ENCODE measurements at places on chromosomes 7 and 10. TPM values are rescaled to one million over a fixed set of nuclear protein-coding genes. Genes with fewer than 3 reads are reported as not detected.
A peak's percentile ranks its signal among the peaks of the same experiment; 100 is the strongest.

DYDC2 gene
- total RNA-seq: not detected

SLC26A3 gene
- not detected for total RNA-seq

PTN gene
- total RNA-seq: not detected

ZPBP gene
- not detected for total RNA-seq

LRMDA gene
- total RNA-seq: not detected

UPK3B gene
- total RNA-seq: 2.7 TPM

GPR22 gene
- total RNA-seq: not detected

HOXA10 gene
- total RNA-seq: not detected

GPR15LG gene
- not detected for total RNA-seq

AKR1C8 gene
- total RNA-seq: 8.5 TPM

PRKRIP1 gene
- total RNA-seq: 47.6 TPM

CYP3A5 gene
- not detected for total RNA-seq

DNA sequence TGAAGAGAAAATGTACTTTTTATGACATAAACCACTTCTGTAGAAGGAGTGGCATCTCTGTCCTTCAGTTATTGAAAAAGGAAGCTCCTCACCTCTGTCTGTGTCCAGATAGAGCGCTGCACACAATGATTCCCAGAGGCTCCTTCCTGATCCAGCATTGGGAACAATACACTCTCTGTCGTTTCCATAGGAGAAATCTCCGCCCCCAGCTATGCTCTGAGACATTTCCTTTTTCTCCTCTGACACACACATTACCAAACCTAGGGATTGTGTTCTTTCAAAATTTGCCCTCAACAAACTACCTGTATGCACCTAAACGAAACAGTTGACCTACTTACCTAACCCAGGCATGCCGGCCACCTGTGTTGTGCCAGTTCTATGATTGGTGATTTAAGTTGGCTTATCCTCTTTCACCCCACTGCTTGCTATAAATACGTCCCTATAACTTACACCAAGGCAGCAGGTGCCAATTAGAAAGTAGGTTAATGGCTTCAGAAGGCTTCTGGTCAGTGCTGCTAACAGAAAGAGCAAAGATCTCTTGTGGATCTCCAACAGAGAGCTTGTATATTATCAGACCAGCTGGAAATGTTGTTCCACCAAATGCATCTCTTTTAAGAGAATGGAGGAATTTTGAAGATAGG lies 140.1 kb upstream of the JCAD start:
- no peak for DNase-seq

DNA sequence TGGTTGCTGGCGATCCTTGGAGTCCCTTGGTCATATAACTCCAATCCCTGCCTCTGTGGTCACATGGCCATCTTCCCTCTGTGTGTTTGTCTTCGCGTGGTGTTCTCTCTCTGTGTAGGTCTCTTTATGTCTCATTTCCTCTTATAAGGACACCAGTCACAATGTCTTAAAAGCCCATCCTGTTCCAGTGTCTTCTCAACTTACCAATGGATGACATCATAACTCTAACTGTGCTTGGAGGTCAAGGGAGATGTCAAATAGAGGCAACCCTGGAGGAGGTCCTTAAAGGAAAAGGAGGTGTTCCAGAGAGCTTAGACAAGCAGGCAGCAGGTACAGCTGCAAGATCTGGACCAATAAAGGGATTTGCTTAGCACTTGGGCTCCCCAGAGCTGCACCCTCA lies 143.0 kb downstream of the BUB3 start:
- no peak for DNase-seq

GRCh38 chr10:50395271-50395670 lies 144.0 kb upstream of the ASAH2 start:
- DNase-seq: no peak

DNA sequence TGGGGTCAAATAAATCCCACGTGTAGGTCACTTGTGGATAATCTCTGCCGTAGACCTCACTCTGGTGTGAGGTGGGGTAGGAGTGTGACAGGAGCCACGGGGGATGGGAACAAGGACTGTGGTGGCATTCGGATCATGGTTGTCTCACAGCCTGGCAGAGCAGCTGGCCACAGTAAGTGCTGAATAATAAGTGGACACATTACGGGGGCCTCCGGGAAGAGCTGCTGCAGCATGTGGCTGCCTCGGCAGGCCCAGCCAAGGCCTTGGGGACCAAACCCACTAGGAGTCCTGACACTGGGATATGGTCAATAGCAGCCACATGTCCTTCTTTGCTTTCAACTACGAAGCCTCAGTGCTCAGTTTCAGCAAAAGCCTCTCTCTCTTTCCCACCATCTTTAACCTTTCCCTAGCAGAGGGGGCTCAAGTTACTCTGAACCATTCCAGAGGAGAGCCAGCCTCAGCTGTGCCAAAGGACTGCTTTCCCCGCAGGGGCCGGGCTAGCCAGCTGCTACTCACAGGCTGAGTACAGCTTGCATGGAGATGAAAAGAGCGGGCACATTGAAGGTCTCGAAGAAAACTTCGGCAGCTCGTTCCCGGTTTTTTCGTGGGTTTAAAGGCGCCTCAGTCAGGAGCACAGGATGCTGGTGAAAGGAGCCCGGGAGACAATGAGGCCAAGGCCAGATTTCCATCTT lies 17.3 kb downstream of the ACTR1A start:
- DNase-seq: no peak

GRCh38 chr7:7913504-7913903 lies 55.1 kb upstream of the GLCCI1 start:
- no peak for DNase-seq

DNA sequence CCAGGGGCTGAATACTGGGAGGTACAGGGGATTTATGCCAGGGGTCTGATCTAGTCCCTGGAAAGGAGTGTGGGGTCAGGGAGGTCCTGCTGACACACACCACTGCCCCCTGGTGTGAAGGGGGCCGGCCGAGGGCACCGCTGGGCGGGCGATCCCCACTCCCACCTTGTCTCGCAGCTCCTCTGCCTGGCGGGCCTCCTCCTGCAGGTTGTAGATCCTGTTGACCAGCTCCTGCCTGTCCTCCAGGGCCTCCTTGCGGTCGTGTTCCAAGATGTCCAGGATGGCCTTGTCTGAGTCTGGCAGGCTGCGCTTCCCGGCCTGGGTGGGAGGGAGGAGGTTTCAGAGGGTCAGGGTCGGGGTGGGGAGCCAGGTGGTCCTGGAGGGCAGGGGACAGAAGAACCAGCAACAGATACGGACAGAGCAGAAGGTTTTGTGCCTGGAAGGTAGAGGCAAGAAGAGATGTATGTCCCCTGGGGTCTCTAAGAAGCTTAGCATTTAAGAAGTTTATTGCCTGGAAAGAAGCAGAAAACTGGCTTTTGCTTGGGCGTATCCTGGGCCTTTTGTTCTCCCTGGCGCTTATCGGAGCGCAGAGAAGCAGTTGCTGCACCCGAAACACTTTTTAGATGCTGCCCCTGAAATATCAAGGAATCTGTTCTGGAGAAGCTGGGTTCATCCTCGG lies 94.5 kb upstream of the GNA12 start:
- DNase-seq: no peak

GRCh38 chr10:114550756-114551635 lies 107.1 kb downstream of the ABLIM1 start:
- no peak for DNase-seq

- no peak for DNase-seq
These were observed 43.6 kb downstream of the MKX start for GRCh38 chr10:27701938-27702537.

- no peak for DNase-seq
These were observed 12.3 kb downstream of the KLHL7 start for GRCh38 chr7:23117841-23118240.

GRCh38 chr7:148708026-148708885 lies 9.6 kb downstream of the CUL1 start:
- DNase-seq: no peak

DNA sequence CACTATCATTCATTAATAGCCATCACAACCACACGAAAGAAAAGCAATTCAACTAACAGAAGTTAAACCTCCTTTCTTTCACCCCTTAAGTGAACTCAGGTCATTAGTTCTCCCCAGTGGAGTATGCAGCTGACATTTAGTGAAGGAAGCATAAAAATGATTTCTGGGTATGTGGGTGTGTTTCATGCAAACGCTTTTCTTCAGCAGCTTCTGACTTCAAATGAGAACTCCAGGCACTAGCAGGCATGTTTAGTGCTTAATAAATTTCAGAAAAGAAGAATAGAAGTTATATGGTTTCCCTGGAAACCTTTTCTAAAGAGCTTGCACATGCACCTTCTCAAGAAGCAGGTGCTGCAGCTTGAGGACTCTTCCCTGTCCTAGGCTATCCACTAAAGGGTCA lies 62.5 kb downstream of the PIK3CG start:
- DNase-seq: no peak

GRCh38 chr7:123601530-123601929 lies at the start of gene ASB15:
Gene ASB15 (plus strand): TSS chr7:123601821. CDS start chr7:123614503, 12,682 bp downstream.
- DNase-seq: no peak

DNA sequence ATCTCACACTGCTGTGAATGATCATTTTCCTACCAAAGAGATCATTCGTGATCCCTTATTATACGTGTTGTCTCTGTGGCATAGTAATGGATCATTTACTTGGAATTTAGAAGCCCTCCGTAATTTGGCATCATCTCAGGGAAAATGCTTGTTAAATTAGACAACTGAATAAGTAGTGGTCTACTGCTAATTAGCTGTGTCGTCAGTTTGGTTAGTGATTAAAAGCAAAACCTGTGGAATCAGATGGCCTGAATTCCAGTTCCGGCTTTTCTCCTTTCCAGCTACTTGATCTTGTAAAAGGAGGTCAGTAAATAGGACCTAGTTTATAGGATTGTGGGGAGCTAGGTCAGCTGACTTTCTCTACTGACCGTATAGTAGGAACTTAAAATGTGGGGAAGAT lies 65.6 kb downstream of the RBM33 start:
- no peak for DNase-seq

GRCh38 chr7:77657427-77658224 lies 38.6 kb upstream of the RSBN1L start:
- peak; percentile 49 for DNase-seq

DNA sequence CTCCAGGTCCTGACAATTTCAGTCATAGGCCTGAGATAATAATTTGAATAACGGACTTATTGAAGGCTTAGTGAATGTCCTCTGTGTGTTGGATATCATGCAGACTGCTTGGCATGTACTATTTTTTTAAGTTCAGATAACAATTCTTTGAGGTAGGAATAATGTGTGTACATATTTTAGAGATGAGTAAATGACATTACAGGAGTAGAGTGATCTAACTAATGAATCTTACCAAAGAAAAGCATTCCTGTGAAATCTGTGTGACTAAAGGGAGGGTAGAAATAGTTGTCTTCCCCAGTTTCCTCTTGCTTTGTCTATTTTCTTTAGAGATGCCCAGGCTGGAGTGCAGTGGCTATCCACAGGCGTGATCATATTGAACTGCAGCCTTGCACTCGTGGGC lies 391.8 kb upstream of the ETV1 start:
- DNase-seq: no peak

DNA sequence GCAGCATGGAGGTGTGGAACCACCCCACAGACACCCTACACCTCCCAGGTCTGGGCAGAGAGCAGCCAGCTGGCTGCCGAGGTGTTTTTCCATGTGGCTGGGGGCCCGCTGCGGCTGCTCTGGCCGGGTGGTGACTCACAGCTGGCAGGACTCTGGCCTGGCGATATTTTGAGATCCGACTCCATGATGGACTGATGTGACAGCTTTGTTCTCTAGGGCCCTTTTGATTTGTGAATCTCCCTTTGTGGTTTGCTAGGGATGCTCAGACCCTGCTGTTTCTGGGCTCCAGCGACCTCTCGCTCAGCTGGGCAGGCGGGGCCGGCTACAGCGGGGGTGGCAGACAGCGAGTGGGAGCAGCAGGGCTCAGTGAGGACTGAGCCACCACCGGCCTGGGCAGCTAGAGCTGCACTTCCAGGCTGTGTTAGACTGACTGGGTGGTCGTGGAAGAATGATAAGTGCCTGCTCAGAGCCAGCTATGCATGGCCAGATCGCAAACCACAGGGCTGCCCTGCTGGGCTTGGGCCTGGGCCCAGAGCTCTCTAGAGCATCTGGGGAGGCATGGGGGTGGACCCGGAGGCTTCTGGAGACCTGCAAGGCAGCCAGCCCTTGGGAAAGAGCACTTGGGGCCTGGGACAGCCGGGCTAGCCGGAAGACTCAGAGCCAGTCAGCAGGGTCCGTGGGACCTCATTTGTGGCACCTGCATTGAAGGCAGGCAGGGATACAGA lies 46.2 kb upstream of the GDF10 start:
- no peak for DNase-seq

- no peak for DNase-seq
These were observed 854 bp downstream of the MTG1 start for GRCh38 chr10:133394801-133395221.

DNA sequence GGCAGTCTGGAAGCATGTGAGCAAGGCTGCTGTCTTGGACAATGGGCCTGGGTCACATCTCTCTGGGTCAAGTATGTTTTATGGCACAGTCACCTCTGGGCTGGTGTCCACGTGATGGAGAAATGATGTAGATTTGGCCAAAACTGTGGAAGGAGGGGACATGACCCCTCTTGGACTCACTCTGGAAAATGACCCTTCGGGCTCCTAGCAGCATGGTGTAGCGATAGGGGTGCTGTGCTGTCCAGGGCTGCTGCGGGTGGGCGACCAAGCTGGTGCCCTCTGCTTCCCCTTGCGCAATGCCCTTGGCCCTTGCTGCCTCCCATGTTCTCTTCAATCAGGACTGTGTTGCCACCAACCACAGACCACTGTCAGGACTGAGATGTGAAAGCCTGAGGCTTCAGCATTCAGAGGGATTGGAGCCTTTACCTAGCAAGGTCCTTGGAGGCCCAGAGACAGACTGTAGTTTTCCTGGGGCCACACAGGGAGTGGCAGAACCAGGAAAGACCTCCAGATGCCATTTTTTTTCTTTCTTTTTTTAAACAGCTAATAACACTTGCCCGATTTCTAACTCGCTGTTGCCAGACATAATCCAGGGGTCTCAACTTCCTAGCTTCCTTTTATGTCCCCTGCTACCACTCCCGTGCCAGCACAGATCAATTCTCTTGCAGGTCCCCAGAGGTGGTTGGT lies 6.1 kb downstream of the CYP26A1 start:
- DNase-seq: no peak

DNA sequence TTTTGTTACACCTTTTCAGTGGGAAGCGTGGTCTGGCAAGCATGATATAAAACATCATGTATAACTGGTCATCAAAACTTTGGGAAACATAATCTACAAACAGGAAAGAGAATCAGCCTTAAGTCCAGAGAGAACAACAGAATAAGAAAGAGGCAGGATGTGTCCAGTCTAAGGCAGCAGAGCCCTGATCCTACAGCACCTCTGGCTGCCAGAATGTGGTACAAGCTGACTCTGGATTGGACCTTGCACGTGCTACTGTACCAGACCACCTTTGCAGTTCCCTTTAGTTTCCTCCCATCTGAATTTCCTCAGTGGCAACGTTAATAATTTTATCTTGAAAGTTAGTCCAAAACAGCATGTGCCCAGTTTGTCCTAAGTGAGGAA lies 824.6 kb upstream of the IGFBP3 start:
- no peak for DNase-seq

GRCh38 chr7:74518041-74518440 lies 64.3 kb downstream of the GTF2IRD1 start:
- DNase-seq: no peak

GRCh38 chr10:30688456-30688855 lies 58.9 kb upstream of the LYZL2 start:
- DNase-seq: no peak

DNA sequence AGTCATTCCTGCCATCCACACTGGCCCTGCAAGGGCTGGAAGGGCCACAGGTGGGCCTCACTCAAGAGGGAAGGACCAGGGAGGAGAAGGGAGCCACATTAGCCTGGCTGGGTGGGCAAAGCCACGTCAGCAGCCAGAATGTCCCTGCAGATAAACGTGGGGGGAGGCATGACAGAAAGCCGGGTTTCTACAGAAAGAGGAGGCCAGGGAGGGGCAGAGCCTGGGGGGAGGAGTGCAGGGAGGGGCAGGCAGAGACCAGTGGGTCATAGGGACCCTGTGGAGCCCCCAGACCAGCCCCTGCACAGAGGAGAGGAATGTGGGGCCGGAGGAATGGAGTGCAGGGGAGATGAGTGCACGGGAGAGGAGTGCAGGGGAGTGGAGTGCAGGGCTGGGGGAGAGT lies 590.2 kb downstream of the PTPRN2 start:
- DNase-seq: no peak

Data from CD4-positive, alpha-beta memory T cell (primary cell).